ENCODE measurements at places on chromosomes 6 and 20. TPM values are rescaled to one million over a fixed set of nuclear protein-coding genes. Genes with fewer than 3 reads are reported as not detected.

SAYSD1 gene
- total RNA-seq, result 31.2 TPM

GHRH gene
- not detected for total RNA-seq

RAB23 gene
- 51.3 TPM for total RNA-seq

DDO gene
- total RNA-seq, result 0.16 TPM

MRPL14 gene
- 34.6 TPM for total RNA-seq

BMP7 gene
- total RNA-seq, result 8.7 TPM

VTA1 gene
- 114 TPM for total RNA-seq

GTSF1L gene
- total RNA-seq, result not detected

NKAIN2 gene
- total RNA-seq, result 130 TPM

DHX16 gene
- 20.9 TPM for total RNA-seq

ATRN gene
- total RNA-seq, result 63.8 TPM

DLL1 gene
- 11.9 TPM for total RNA-seq

OR2J1 gene
- not detected for total RNA-seq

TBXT gene
- total RNA-seq, result not detected
